ENCODE measurements at places on chromosomes 5 and 9.

DNA sequence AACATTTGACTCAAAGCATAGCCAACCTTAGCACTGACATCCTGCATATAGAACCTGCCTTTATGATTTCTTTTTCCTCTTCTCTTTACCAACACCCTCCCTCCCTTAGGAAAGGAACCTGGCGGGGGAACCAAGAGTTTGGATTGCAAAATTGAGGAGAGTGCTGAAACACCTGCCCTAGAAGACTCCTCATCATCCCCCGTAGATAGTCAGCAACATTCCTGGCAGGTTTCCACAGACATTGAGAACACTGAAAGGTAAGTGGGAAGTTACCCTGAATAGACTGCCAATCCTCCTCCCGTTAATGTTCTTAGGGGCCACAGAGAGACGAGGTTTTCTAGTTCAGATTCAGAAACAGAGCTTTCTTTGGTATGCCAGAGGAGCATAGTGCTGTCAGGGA lies 88.8 kb downstream of the RGS7BP start:
- no peak for DNase-seq

- DNase-seq = no peak
These were observed 119.7 kb upstream of the ELL2 start for GRCh38 chr5:96081276-96081858.

DNA sequence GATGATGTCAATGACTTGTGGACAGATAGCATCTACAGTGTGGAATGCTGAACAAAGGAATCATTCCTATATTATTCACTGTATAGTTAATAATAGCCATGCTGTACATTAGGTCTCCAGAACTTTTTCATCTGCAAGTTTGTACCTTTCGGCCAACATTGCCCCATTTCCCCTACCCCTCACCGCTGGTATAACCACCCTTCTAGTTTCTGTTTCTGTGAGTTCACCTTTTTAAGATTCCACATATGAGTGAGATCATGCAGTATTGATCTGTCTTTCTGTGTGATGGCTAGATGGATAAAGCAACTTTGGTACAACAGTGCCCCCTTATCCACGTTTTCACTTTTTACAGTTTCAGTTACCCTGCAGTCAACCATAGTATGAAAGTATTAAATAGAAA lies 18.8 kb upstream of the ALDH1B1 start:
- no peak for DNase-seq

GRCh38 chr5:1204693-1205242 lies 3.4 kb downstream of the SLC6A19 start:
- DNase-seq = no peak

DNA sequence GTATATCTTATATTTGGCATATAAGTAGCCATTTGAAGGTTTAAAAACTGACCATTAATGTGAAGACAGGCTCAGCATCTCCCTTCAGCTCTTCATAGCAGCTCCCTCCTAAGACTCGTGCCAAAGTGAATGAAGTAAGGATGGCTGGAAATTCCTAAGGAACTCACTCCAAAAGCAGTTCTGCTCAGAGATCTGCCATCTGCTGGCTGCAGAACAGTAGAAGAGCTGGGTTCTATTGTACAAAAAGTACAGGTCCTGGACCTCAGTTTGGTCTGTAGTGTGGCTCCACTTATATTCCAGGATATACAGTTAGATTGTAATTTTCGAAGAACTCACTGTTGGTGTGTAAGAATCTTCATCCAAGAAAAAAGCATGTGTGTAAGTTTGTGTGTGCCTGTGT lies 104.9 kb upstream of the RUSC2 start:
- DNase-seq = no peak

- no peak for DNase-seq
These were observed 118.8 kb downstream of the GADD45G start for GRCh38 chr9:89723469-89724100.

- DNase-seq = peak; percentile 70
These were observed 2.1 kb upstream of the MLLT3 start for GRCh38 chr9:20624201-20625002.

DNA sequence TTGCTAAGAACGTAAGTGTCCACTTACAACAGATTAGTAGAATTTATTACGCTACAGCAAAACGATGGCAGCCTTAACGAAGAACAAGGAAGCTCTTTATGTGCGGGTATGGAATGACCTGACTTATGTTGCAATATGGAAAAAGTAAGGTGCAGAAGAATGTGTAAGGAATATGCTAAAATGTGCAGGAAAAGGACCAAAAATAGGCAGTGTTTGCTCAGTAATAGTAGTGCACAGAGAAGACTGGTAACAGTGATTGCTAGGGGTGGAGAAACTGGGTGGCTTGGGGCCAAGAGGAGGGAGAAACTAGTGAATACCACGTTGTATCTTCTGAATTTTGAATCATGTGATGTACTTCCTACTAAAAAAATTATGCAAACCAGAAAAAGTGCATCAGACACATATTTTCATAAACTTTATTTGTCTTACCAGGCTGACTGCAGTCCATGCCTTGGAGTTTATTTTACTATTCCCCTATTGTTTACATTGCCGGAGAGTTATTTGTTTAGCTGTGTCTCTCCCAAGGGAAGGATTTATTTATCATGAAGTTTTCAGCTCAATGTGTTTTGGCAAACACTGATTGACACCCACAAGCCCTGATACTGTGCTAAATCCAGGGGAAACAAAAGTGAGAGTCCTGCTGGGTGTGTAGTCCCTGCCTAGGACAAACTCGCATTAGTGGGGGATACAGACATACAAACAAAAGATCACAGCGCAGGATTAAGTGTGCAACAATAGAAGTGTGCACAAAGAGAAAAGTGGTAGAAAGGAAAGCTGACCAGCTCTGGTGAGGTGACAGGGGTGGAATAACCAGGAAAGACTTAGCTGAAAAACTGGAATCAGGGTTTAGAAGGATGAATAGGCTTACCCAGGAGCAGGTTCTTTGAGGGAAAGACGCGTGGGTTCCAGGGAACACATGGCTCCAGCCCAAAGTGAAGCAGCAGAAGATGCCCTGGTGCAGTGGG lies 34.0 kb upstream of the ZNF484 start:
- no peak for DNase-seq

GRCh38 chr9:126506361-126507317 lies 107.1 kb upstream of the LMX1B start:
- peak; percentile 66 for DNase-seq

DNA sequence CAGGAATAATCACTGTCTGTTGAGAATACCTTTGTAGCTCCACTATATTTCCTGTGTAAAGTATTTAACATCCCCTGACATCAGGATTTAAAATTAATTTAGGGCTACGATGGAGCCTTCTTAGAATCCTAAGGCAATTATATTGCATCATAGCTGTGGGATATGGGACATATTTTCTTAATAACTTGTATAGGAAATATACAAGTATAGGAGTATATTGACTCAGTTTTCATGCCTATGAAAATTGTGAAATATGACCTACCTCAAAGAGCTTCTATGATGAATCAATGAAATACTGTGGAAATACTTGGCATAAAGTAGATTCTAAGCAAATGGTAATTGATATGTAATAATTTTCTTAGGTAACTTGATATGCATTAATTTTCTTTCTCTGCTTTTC lies 221.0 kb upstream of the KLF4 start:
- no peak for DNase-seq

- DNase-seq = no peak
These were observed 51.2 kb upstream of the HSPA9 start for GRCh38 chr5:138626333-138626944.

GRCh38 chr9:38355517-38356120 lies 36.9 kb upstream of the ALDH1B1 start:
- DNase-seq = no peak

GRCh38 chr5:7565559-7565958 lies 169.6 kb downstream of the ADCY2 start:
- DNase-seq = no peak

- DNase-seq = peak; percentile 76
These were observed 77.4 kb upstream of the DMRT1 start for GRCh38 chr9:764105-764524.

DNA sequence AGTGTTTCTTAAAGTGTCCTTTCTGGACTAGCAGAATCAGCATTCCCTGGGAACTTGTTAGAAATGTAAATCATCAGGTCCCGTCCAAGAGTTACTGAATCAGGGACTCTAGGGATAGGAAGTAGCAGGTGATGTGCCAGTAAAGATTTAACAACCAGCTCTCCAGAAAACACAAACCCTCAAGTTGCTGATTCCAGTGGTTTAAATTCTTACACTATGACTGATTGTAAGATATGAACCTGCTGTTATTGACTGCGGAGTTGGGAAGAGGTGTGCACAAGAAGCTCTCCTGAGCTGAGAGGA lies 39.1 kb upstream of the BASP1 start:
- no peak for DNase-seq

DNA sequence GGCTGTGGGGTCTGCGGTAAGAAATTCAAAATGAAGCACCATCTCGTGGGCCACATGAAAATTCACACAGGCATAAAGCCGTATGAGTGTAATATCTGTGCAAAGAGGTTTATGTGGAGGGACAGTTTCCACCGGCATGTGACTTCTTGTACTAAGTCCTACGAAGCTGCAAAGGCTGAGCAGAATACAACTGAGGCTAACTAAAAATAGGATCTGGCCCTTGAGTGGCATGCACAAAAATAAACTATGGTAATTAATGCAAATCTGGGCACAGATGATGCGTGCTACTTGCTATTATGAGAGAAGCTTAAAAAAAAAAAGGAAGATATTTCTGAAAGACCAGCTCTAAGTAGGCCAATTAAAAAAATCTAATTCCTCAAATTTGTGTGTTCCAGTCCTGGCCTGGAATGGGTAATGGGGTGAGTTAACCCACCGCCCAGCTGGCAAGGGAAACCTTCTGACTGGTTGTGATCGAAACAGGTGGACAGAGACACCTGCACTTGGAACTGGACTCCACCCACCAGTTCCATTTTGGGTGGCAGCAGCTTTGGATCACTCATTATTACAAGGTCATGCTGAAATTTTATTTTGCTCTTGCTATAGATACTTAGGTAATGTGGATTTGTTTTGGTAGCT lies 26.6 kb upstream of the ZBTB34 start:
- no peak for DNase-seq

DNA sequence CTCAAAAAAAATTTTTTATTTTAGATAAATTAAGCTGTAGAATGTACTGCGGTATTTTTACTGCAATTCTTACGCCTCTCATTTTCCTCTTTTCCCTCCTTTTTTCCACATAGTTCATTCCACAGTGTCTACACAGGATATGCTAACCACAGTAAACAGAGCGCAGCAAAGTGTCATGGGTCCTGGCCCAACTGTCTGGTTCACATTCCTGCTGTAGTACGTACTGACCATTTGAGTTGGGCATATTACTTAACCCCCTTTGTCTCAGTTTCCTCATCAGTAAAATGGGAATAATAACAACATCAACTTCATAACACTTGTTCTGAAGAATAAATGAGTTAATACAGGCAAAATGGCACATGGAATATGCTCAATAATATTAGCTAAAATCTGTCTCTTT lies 41.6 kb downstream of the SLC44A1 start:
- no peak for DNase-seq

DNA sequence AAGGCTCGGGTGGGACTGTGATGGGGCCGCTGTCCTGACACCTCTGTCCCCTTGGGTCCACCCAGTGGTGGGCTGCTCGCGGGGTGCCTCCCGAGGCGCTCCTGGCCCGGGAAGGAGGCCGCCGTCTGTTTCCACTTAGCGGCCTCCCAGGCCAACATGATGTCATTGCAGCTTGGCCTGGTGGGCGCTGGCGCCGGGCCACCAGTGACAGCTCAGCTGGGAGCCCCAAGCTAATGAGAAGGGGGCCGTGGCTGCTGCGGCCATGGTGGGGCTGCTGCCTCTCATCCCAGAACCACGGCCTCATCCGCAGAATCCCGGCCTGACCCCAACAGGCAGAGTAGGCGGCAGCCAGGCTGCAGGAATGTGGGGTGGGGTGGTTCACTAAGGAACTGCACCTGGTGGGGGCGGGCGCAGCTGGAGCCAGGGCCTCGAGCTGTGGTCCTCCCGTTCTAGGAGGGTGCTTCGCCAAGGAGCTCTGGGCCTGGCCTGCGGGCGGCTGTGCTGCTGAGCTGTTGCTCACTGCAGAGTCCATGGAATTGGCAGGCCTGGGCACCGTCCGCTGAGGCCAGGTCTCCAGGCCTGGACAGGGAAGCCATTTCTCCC lies 123.5 kb upstream of the COL5A1 start:
- no peak for DNase-seq

- DNase-seq = no peak
These were observed 177.2 kb downstream of the GADD45G start for GRCh38 chr9:89781838-89782540.

DNA sequence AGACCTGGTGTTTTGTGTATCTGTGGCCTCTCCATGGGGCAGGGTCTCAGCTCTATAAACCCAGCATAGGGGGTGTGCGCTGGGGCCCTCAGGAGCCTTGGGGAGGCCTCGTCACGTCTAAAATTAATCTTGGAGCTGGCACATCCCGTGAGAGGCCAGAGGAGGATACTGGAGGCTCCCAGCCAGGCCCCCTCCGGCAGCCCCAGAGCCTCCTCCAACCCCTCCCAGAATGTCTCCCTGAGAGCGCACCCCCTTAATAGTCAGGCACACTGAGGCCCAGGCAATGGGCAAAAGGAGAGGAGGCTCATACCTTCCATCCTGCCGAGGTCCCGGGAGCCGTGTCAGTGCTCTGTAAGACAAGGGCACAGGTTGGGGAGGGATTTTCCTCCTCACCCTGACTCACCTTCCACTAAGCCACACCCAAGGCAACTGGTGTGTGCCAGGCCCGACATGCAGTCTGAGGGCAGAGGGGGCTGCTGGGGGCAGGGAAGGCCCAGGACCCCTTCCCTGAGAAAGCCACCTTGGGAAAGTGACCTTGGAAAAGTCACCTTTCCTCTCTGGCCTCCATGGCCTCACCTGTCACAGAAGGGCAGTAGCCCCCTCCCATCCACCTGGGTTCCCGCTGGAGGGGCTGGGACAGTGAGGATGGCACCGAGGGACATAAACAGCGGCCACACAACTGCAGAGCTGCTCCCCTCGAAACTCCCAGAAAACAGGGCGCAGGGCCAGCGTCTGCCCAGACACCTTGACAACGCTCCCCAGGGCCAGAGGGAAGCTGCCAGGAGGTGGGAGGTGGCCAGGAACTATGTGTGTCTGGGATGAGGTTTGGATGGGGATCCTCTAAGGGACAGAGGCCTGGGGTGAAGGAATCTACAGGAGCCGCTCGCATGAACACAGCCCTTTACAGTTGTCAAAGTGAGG lies 2.9 kb downstream of the AK1 start:
- DNase-seq = peak; percentile 65

DNA sequence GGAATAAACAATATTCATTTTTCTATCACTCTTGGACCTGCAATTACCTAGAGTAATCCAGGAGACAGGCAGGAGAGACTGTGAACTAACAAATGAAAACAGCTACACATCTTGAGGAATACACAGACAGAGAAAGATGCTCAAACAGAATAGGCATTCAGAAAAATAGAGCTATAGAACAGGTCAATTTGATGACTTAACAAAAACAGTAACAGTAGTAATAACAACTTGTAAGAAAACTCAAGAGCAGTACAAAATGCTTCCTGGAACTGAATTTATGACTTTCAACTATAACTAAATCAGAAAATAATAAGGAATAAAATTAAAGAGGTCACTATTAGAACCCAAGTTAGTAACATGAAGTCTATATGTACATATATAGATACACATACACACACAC lies 579.3 kb downstream of the TLR4 start:
- DNase-seq = no peak
